Aorta (tissue), 5 donors: ENCODE measurements at places on chromosomes 2 and 18. TPM values are rescaled to one million over a fixed set of nuclear protein-coding genes. Genes with fewer than 3 reads are reported as not detected.

The IL36RN gene
- total RNA-seq = not detected

The CHST9 gene
- total RNA-seq = 0.06 TPM

DNA sequence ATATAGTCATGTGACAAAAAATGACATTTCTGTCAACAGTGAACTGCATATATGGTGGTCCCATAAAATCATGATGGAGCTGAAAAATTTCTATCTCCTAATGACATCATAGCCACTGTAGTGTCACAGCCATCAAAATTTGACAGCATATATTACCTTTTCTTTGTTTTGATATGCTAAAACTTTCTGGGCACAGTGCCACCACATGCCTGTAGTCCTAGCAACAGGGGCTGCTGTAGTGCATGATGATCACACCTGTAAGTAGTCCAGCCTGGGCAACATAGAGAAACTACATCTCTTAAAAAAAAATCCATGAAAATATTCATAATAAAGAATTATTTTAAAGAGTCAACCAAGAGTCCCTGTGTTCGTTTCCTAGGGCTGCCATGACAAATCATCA lies 155.5 kb upstream of the SERTAD2 start:
- no peak overlapping the region for H3K4me3 ChIP-seq
- no peaks in the 10 kb centered on the region for H3K27me3 ChIP-seq
- H3K27ac ChIP-seq = no peak overlapping the region
- H3K36me3 ChIP-seq = no peaks in the 10 kb centered on the region
- H3K4me1 ChIP-seq = no peaks in the 10 kb centered on the region

GRCh38 chr2:9025746-9026145 lies 22.3 kb upstream of the MBOAT2 start:
- no peaks in the 10 kb centered on the region for H3K4me1 ChIP-seq
- no peak overlapping the region for H3K27ac ChIP-seq
- no peak for DNase-seq

The IL36A gene
- total RNA-seq = not detected

The MPP4 gene
- total RNA-seq = 0.30 TPM

DNA sequence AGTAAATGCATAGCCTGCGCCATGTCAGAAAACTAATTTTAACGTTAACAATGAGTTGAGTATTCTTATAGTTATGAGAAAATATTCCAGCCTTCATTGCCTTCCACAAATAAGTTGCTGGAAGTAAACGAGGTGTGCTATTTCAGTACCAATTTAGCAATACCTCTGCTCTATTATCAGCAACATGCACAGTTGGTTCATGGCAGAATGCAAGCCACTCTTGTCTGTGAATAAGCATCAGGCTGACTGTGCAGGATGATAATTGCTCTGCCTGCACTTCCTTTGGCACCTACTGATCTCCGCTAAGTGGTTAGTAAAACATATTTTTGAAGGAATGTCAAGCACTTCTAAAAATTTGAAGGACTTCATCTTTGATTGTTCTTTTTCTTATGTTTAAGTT lies 261.9 kb upstream of the SIX3 start:
- DNase-seq = no peak
- no peak overlapping the region for H3K27ac ChIP-seq
- no peak overlapping the region for H3K4me3 ChIP-seq
- no peaks in the 10 kb centered on the region for H3K27me3 ChIP-seq

The CYRIA gene
- total RNA-seq = 24.9 TPM

The HOXD10 gene
- not detected for total RNA-seq

DNA sequence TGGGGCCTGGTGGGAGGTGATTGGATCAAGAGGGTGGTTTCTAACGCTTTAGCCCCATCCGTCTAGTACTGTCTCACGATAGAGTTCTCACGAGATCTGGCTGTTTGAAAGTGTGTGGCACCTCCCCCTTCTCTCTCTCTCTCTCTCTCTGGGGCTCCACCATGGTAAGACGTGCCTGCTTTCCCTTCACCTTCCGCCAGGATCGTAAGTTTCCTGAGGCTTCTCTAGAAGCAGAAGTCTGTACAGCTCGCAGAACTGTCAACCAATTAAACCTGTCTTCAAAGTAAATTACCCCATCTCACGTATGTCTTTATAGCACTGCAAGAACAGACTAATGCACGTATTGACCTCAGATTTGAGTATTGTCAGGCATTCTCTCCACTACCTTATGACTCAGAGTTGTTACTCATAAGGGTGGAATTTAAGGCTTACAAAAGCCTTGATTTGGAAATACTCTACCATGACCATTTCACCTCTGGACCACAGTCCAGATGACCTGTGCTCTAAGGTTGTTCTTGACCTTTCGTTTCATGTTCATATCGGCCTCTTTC lies 99.5 kb upstream of the AGAP1 start:
- H3K36me3 ChIP-seq = no peaks in the 10 kb centered on the region
- no peak overlapping the region for H3K27ac ChIP-seq
- H3K4me1 ChIP-seq = no peaks in the 10 kb centered on the region
- H3K4me3 ChIP-seq = no peak overlapping the region
- peaks cover 1% of the 10 kb centered on the region for H3K27me3 ChIP-seq

DNA sequence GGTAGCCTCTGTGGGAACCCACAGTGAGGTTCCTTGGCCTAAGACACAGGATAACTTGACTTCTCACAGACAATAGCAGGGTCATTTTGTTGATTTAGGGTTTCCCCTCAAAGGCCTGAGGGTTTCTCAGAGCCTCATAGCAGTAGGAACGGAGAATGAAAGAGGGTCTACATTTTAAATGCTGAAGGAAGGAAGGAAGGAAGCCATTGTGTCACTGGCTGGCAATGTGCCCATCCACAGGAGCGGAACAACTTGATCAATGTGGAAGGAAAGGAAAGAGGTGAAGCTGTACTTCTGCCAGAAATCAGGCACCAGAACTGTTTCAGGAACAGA lies 5.1 kb downstream of the IL1B start:
- peaks cover 1% of the 10 kb centered on the region for H3K27me3 ChIP-seq

The TLX2 gene
- total RNA-seq = not detected

- H3K27me3 ChIP-seq = no peaks in the 10 kb centered on the region
- no peaks in the 10 kb centered on the region for H3K36me3 ChIP-seq
- no peak for DNase-seq
- H3K27ac ChIP-seq = no peak overlapping the region
- H3K4me1 ChIP-seq = no peaks in the 10 kb centered on the region
Observed at GRCh38 chr2:113127646-113128570, 510 bp downstream of the IL1RN start.

- H3K4me1 ChIP-seq = no peaks in the 10 kb centered on the region
- H3K27me3 ChIP-seq = no peaks in the 10 kb centered on the region
- DNase-seq = peak; percentile 69
- no peak overlapping the region for H3K4me3 ChIP-seq
- no peak overlapping the region for H3K27ac ChIP-seq
Observed at GRCh38 chr2:239955087-239955988, 69.8 kb downstream of the NDUFA10 start.

DNA sequence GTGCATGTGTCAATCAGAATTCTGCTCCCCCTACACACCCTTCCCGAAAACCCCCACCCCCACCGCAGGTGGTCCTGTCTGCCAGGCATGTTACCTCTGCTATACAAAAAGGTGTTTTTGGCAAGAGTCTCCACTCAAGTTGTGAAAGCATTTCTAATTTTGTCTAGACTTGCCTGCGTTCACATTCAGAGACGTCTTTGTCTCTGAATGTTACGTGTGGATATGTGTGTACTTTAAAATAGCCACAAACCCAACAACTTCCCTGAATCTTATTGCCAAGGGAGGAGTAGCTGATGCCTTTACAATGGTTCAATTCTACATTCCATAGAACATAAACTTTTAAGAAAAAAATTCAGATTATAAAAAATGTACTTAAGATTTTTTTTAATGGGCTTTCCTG lies 66.6 kb downstream of the ITGA4 start:
- H3K4me3 ChIP-seq = no peak overlapping the region
- H3K4me1 ChIP-seq = no peaks in the 10 kb centered on the region
- no peaks in the 10 kb centered on the region for H3K27me3 ChIP-seq
- H3K27ac ChIP-seq = no peak overlapping the region
- no peak for DNase-seq

- no peak overlapping the region for H3K4me3 ChIP-seq
- no peaks in the 10 kb centered on the region for H3K4me1 ChIP-seq
- no peak for DNase-seq
- H3K27ac ChIP-seq = no peak overlapping the region
- no peaks in the 10 kb centered on the region for H3K27me3 ChIP-seq
Observed at GRCh38 chr2:29767606-29768335, 153.6 kb downstream of the ALK start.

DNA sequence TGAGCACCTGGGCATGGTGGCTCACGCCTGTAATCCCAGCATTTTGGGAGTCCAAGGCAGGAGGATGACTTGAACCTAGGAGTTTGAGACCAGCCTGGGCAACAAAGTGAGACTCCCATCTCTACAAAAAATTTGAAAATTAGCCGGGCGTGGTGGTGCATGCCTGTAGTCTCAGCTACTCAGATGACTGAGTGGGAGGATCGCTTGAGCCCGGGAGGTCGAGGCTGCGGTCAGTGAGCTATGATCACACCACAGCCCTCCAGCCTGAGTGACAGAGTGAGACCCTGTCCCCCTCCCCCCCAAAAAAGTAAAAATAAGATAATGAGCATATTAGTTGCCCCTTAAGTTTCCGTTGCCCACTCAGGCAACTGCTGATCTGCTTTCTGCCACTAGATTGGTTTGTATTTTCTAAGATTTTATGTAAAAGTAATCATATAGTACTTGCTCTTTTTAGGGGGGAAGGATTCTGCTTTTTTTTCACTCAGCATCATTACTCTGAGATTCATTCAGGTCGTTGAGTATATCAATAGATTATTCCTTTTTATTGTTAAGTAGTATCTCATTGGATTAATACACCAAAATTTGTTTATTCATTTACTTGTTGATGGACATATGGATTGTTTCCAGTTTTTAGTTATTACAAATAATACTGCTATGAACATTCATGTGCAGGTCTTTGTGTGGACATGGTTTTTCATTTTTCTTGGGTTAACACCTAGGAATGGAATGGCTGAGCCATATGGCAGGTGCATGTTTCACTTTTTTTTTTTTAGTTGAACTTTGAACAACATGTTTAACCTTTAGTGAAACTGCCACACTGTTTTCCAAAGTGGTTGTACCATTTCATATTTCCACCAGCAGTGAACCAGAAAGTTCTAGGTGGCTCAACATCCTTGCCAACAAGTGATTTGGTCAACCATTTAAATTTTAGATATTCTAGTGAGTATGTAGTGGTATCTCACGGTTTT lies 75.0 kb upstream of the SPRED2 start:
- DNase-seq = no peak
- H3K4me1 ChIP-seq = no peaks in the 10 kb centered on the region
- no peaks in the 10 kb centered on the region for H3K36me3 ChIP-seq
- no peaks in the 10 kb centered on the region for H3K27me3 ChIP-seq

The KCNE4 gene
- 10.9 TPM for total RNA-seq
